ENCODE measurements at places on chromosomes 16 and 17.
A peak's percentile ranks its signal among the peaks of the same experiment; 100 is the strongest.

DNA sequence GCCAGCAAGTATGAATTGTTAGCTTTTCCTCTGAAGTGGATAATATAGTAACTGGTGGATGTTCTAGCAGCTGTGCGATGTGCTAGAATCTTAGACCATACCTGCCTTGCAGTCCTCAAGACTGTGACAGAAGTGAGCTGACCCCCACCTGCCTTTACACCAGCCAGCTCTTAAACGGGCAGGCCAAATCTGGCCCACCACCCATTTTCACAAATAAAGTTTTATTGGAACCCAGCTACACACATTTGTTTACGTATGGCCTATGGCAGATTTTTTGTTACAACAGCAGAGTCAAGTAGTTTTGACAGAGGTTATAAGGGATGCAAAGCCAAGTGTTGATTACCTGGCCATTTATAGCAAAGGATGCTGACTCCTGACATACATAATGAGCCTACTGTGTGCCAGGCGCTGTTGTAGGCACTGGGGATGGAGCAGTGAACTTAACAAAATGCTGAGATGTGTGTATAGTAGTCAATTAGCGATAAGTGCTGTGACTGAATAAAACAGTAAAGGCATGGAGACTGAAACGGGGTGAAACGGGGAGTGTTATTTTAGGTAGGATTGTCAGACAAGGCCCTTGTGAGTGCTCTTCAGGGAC, 79.0 kb downstream of the MSI2 start:
- DNase-seq: no peak

GRCh38 chr16:49534901-49535610, 161.5 kb downstream of the C16orf78 start:
- no peak for DNase-seq

GRCh38 chr17:47840001-47840741, 902 bp downstream of the SCRN2 start:
- no peak for DNase-seq

- no peak for DNase-seq
Measured at GRCh38 chr16:75063549-75064088, 53.0 kb downstream of the LDHD start.

GRCh38 chr17:38685491-38685890, 10.7 kb upstream of the EPOP start:
- no peak for DNase-seq

- DNase-seq: no peak
Measured at GRCh38 chr17:13212860-13213259, 195.0 kb upstream of the ELAC2 start.

DNA sequence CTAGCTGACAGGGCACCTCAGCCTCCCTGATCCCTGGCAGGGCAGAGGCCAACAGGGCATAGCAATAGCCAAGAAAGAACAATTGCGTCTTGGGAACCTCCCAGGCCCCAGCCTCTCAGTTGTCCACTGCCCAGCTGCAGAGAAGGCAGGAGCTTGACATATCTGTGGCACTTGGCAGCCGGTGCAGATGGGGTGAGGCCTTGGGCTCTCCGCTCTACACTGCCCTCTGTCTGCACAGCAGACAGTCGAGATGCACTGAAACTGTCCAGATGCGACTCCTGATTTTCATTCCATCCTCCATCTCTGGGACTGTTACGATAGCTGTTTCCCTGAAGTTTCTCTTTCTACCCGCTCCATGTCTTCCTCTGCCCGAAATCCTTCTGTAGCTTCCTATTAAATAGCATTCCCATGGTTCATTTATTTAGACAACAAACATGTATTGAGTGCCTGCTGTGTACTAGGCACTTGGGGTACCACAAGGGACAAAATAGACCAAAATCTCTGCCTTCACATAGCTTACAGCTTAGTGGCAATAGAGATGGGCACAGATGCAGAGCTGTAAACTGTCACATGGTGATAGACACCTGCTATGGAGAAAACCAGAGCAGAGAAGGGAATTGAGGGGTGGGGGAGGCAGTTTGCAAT, 3.3 kb downstream of the POLR3E start:
- DNase-seq: no peak

GRCh38 chr17:39695089-39695474, 4.8 kb upstream of the ERBB2 start:
- no peak for DNase-seq

DNA sequence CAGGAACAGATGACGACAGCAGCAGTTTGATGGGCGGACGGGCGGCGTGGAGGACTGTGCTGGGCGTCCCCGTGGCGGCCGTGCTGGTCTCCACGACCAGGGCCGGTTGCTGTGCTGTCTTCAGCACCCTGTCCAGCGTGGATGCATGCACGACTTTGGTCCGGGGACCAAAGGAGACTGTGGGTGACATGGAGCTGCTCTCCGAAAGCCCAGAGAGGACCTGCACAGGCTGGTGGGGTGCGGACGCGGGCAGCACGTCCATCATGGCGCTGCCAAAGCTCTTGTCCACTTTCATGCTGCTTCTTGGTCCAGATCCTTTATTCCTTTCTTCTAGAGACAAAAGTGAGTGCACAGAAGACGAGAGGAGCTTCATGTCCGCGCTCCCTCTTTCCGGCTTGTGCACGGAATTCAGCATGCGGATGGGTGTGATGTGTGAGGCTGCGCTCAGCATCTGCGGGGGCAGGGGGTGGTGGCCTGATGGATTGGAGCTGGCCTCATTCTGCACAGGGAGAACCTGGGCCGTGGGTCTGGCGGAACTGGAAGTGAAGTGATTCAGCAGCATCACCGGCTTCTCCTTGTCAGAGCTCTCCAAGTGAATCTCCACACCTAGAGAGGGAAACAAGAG, 20.3 kb downstream of the MAP1LC3B start:
- no peak for DNase-seq

- no peak for DNase-seq
Measured at GRCh38 chr16:11170201-11170600, 85.8 kb downstream of the SOCS1 start.

- DNase-seq: no peak
Measured at GRCh38 chr17:74148901-74149596, 54.4 kb upstream of the RPL38 start.

DNA sequence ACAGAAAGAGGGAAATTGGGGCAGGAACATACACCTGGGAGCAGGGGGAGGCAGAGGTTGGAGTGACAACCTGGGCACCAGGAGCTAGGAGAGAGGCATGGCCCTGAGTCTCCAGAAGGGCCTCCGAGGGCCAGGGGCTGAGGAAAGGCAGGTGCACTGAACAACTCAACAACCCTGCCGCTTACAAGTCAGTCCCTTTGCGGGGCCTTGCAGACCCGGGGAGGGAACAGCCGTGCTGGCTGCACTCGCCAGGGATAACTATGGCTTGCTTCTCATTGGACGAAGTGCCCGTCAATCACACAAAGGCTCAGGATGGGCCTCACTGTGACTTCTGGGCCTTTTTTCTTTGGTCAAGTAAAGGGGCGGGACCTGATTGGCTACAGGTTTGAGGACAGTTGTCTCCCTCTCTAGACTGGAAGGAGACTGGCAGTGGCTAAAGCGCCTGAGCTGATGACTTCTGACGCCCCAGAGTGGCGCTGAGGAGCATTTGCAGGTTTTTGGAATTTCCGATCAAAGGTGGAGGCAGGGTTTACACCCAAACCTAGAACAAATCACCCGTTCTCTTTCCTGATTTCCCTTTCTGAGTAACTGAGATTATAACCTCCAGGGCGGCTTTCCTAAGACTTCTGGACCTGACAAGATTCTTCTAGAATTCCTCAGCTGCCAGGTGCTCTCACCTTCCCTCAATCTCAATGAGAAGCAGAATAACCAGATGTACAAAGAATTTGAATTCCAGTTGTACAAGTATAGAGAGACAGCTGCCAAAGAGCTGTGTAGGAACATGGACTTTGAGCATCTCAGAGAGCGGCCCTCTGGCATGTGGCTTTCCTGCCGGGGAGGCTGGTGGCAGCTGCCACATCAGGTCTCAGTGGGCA, 27.6 kb upstream of the ST6GALNAC2 start:
- DNase-seq: no peak

DNA sequence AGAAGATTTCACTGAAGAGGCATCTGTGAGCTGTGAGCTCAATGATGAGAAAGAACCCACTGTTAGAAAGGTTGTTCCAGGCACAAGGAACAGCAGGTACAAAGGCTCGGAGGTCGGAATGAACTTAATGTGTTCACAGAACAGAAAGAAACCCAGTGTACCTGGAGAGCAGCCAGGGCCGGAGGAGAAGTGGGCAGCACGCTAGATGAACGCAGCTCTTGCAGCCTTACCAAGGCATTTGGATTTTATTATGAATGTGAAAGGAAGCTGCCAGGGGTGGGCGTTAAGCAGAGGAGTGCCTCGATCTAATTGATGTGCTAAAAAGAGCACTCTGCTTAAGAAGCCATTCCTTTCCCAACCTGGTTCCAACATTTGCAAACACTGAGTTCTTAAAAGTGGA, 19.0 kb downstream of the EEF2K start:
- no peak for DNase-seq

DNA sequence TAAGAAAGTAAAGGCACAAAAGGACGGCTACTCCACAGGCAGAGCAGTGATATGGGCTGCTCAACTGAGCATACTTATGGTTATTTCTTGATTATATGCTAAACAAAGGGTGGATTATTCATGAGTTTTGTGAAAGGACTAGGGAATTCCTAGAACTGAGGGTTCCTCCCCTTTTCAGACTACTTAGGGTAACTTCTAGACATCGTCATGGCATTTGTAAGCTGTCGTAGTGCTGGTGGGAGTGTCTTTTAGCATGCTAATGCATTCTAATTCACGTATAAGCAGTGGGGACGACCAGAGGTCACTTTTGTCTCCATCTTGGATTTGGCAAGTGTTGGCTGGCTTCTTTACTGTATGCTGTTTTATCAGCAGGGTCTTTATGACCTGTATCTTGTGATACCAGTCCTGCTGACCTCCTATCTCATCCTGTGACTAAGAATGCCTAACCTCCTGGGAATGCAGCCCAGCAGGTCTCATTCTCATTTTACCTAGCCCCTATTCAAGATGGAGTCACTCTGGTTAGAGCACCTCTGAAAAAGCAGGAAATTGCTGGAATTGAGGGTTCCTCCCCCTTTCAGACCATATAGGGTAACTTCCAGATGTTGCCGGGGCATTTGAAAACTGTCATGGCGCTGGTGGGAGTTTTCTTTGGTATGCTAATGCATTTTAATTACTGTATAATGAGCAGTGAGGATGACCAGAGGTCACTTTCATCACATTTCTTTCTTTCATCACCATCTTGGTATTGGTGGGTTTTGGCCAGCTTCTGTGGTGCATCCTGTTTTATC, 388.5 kb downstream of the XYLT1 start:
- no peak for DNase-seq

DNA sequence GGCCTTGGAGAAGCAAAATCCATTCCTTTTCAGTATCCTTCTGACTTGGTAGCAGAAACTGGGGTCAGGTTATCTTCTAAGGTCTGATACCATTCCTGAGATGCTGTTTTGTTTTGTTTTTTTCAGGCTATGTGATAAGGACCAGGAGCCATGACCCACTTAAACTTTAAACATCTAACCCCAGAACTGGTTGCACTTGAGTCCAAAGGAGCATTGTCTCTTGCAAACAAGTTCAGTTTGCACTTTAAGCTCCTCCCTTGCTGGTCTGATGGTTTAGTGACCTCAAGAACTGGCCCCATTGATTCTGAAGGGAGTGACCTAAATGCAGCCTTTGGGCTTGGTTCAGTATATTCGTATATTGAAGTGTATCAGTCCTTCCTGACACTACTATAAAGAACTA, 75.2 kb downstream of the ERCC4 start:
- no peak for DNase-seq

GRCh38 chr16:17921357-17921978, 415.1 kb downstream of the NPIPA8 start:
- DNase-seq: peak; percentile 9

All from activated CD8-positive, alpha-beta memory T cell treated with anti-CD3 and anti-CD28 coated beads for 1 hour (primary cell).